ENCODE measurements at places on chromosomes 11 and 22.

- ATAC-seq = no peak
These were observed 456.2 kb downstream of the TBC1D22A start for GRCh38 chr22:47218671-47219070.

DNA sequence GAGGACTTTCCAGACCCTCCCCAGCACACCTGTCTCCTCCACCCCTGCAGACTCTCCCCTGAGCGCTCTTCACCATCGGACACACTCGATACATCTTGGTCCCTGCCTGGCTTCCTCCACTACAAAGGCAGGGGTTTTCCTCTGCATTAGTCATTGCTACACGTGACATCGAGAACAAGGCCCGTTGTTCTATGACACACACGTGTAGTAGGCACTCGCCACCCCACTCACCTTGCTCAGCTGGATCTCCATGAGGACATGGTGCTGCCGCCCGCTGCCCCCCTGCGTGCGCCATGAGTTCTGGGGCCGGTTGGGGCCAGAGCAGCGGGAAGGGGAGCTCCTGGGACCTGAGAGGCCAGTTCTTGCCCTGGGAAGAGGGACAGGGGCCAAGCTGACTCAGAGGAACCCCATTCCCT lies 16.7 kb downstream of the ATG2A start:
- no peak for ATAC-seq

- ATAC-seq = no peak
These were observed 635.4 kb downstream of the BRD1 start for GRCh38 chr22:49192180-49192856.

GRCh38 chr11:74248469-74248868 lies 63.0 kb downstream of the P4HA3 start:
- ATAC-seq = no peak

DNA sequence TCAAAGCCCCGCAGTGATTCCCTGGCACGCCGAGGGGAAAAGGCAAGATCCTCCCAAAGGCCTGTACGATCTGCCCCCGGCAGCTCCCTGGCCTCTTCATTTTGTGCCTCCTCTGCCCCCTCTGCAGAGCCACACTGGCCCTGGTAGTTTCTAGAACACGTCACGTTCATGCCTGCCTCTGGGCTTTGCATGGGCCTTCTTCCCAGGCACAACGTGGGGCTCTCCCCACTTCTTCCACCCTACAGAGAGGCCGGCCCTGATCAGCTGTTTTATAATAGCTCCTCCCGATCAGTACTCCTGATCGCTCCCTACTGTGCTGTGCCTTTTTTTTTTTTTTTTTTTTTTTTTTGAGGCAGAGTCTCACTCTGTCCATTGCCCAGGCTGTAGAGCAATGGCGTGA lies 78.4 kb downstream of the PTPRJ start:
- no peak for ATAC-seq

DNA sequence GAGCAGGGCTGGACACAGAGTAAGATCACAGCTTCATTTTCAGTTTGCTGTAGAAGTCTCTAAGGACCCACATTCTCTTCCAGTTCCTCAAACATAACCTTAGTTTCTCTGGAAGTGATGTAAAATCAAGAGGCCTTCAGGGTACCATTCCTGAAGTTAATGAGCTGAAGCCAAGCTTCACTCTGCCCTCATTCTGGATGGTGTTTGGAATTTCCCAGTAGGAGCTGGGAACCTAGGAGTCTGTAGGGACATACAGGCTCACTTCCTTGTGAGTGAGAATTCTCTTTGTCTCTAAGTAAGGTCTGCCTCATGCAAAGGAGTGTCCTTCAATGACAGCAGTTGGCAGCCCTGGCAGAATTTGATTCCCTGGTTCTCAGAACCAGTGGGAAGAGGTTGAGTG lies 142.4 kb upstream of the NARS2 start:
- no peak for ATAC-seq

GRCh38 chr11:61082931-61083531 lies 19.3 kb upstream of the CD5 start:
- ATAC-seq = no peak

DNA sequence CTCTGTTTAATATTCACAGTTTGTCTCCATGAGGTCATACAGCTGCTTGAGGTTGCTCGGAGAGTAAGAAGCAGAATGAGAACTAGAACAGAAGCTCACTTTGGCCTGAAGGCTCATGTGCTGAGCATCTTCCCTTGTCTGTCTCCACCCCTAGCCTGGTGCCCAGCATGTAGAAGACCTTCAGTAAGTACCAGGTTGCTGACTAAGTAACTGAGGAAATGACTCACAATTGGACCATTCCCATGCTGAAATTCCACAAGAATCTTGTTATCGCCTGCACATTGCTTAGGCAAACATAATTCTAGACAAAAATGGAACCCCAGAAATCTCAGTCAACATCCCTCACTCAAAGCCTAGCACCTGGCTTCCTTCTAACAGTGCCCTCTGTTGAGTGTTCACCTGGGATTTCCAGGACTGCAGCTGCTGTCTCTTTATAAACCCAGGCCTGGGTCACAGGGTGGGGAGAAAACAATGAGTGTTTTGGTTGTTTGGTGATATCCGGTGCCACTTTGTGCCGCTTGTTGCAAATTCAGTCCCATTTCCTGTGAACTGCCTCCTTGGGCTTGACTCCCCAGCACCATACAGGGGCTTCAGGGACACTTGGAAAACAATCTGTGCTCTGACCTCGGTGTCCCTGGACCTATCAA lies 406.8 kb downstream of the ETS1 start:
- ATAC-seq = peak; percentile 92

GRCh38 chr11:12754582-12755234 lies 80.5 kb downstream of the TEAD1 start:
- ATAC-seq = no peak

DNA sequence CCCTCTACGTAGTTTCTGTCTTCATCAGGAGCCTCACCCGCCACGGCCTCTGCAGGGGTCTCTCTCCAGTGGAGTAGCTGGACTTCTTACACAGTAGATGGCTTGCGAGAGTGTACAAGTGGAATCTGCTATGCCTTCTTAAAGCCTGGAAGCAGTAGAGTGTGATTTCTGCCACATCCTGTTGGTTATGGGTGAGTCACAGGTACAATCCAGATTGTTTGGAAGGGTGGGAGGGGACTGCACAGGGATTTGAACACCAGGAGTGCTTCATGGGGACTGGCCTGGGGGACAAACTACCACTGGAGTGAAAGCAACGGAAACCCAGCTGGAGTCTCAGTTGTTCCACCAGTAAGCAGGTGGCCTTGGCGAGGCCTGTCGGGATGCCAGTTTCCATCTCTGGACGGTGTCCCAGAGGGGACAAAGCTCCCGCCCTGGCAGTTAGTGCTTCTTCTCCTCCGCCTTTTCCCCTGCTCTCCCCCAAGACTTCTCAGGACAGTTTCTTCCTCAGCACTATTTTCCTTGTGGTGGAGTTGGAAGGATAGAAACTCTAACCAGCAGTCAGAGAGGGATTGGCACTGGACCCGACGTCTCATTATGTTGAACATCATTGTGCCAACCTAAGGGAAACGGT lies 85.0 kb upstream of the RCN1 start:
- no peak for ATAC-seq

DNA sequence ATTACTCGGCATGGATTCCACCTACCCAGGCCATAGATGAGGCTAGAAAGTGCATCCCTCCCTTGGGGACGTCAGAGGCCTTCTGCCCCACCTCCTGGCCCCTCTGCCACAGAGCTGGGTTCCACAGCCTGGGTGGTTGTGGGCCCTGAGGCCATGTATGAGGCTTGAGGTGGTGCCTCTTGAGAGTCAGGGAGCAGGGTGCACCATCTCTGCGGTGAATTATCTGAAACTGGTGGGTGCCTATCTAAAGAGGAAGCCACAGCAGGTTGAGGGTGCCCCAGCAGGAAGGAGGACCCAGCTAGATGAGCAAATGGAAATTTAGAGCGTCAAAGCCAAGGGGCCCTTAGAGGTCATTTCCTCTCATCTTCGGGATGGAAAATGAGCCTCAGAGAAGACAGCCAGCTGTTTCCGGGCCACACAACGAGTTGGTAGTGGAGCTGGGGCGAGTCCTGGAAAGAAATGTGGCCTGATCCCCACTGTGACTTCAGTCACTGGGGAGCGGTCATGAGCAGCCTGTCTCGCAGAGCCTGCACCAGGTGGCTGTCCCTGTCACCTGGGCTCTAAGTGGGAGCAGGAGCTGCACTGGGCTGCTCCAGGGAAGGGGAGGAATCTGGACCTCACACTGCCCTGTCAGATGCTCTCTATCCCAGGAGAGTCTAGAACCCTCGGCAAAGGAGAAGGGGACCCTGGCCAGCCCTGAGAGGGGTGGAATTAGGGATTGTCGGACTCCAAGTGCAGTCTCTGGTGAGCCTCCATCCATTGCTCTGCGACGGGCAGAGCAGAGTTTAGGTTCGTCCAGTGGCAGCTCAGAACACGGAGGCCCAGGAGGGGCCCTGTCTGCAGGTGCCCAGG lies 7.3 kb downstream of the ADORA2A start:
- no peak for ATAC-seq

DNA sequence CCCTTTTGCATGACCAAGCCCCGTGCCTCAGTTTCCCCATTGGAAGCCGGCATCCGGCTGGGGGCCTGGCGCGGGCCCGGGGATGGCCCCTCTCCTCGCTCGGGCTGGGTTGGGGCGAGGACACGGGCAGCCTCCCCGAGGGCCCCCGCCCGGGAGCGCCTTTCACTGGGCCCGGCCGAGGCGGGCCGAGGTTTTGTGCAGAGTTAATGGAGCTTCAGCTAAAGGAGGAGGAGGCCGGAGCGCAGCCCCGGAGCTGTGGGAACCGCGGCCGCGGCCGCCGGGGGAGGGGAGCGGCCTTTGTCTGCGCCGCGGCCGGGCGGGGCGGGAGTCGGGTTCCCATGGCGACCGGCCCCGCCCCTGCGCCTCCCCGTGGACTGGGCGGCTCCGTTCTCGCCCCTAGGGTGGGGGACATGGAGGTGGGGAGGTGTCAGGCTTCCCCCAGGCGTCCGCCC lies 1.4 kb upstream of the MAPK11 start:
- ATAC-seq = peak; percentile 51

- no peak for ATAC-seq
These were observed 81.6 kb downstream of the SHANK2 start for GRCh38 chr11:71170624-71171423.

- ATAC-seq = no peak
These were observed 321.6 kb upstream of the TENM4 start for GRCh38 chr11:79762279-79762921.

- ATAC-seq = no peak
These were observed 27.5 kb downstream of the DHCR7 start for GRCh38 chr11:71420455-71421241.

DNA sequence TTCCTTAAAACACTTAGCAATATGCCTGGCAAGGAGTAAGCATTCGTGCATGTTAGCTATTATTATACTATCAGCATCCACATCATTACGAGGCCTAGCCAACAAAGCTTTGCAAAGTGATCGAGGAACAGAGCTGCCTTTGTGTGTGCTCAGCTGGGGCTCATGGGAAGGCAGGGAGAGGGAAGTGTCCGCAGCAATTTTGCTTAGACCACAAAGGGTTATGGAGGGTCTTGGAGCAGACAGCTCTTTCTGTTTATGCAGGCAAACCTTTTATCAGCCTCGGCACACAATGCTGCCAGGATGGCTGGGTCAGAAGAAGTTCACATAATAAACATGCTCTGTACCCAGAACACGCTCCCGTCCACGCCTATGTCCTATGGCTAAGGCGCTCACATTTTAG lies 10.9 kb upstream of the DKK3 start:
- ATAC-seq = no peak

DNA sequence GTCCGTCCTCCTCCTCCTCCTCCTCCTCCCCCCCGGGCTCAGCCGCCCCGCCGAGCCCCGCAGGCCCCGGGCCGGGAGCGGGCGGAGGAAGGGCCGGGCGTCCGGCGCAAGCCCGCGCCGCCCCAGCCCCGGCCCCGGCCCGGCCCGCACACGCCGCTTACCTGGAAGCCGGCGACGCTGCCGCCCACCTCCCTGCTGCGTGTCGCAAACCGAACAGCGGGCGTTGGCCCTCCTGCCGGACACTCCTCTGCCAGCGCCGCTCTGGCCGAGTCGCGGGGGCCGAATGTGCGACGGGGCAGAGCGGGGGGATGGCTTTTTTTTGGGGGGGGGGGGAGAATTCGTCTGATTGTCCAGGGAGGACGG lies 1.1 kb downstream of the IGF2 start:
- no peak for ATAC-seq

- ATAC-seq = no peak
These were observed 43.1 kb upstream of the EED start for GRCh38 chr11:86201371-86201884.

DNA sequence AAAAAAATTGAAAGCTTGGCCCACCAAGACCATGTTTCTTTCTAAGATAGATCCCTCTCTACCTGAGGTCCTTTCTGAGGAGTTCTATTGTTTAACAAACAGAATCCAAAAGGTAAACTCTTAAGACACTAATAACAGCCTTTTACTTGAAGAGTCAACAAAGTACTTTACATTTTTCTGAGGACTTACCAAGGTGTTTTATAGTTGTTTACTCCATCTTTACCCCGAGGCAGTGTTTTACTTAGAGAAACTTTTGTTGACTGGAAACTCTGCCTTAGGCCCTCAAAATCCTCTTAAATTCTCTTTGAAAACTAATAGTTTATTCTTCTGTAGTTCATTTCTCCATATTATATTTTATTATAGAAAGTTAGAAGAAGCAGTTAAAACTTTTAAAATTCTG lies 49.7 kb upstream of the NOX4 start:
- no peak for ATAC-seq

DNA sequence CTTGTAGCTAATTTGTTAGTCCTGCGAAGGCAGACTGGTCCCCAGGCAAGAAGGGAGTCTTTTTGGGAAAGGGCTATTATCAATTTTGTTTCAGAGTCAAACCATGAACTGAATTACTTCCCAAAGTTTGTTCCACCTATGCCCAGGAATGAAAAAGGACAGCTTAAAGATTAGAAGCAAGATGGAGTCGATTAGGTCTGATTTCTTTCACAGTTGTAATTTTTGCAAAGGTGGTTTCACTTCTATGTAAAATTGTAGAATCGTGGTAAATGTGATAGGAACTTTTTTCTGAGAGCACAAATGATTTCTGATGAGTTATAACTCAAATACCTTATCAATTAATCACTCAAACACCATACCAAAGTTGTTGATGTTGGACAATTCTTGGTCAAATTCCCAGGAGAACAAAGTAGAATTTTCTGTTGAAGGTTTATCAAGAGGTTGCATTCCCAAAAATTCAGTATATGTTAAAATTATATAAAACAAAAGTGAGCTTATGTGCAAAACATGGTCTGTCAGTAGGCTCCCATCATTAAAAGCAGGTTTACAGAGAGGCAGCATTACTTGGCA lies 2.9 kb upstream of the CTSC start:
- no peak for ATAC-seq

DNA sequence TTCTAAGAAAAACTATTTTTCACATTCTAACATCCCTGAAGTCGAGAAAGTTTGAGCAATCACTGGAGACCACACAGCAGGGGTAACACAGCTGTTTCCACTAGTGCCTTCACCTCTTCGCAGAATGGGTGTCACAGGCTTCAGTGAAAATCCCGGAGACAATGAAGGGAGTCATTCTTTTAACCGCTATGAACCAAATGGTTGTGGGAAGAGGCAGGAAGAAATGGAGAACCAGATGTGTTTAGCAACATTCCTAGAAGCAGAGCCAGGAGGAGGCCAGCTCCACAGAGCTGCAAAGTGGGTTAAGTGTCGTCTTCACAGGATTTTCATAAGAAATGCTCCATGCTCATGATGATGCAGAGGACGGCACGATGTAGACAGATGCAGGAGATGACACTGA lies 221.1 kb downstream of the LARGE1 start:
- ATAC-seq = no peak

- no peak for ATAC-seq
These were observed 15.2 kb upstream of the SORL1-AS1 start for GRCh38 chr11:121467965-121468364.

- no peak for ATAC-seq
These were observed 124.2 kb downstream of the KCNQ1OT1 start for GRCh38 chr11:2575591-2576051.

- ATAC-seq = no peak
These were observed 9.7 kb downstream of the LRFN4 start for GRCh38 chr11:66866511-66866986.

All from SK-N-SH treated with all-trans-retinoic acid at 6 μM for 48 hours (cell line).